ENCODE measurements at places on chromosomes 5 and 9.

DNA sequence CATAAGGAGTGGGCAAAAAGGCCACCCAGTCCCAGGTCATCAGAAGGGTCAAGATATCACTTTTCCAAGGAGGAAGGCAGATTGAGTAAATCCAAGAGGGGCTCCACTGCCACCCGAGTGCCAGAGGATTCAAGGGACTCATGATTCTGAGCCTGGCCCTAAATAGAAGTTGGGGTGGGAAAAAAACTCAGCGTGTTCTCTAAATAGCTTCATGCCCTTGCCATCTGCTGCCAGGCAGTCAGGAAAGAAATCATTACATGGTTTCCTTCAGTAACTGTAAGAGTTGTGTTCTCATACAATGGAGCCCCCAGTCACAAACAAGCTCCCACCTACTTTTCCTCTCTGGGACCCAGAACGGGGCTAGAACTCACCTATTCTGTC lies 37.2 kb downstream of the SAR1B start:
- DNase-seq: no peak

- no peak for DNase-seq
Measured at GRCh38 chr5:178762960-178763359, 32.5 kb upstream of the ZNF354A start.

GRCh38 chr9:6758248-6758497 lies 400 bp downstream of the KDM4C start:
- no peak for DNase-seq

GRCh38 chr5:36944607-36945225 lies 68.1 kb downstream of the NIPBL start:
- peak; percentile 63 for DNase-seq

DNA sequence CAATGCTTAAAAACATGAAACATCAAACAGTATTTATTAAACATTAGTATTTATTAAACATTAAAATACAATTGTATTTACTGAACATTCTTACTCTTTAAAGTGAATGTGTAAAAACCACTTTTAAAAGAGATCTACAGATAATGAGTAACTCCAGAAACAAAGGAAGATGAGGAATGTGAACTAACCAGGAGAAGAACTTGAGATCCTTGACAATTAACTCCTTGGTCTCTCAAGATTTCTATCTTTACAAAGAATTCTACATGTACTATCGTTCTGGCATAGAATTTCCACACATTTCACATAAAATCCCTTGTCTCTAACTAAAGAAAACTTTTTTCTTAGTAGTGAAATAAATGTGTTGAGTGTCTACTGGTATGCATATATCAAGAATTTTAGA lies 28.7 kb upstream of the IFNE start:
- no peak for DNase-seq

DNA sequence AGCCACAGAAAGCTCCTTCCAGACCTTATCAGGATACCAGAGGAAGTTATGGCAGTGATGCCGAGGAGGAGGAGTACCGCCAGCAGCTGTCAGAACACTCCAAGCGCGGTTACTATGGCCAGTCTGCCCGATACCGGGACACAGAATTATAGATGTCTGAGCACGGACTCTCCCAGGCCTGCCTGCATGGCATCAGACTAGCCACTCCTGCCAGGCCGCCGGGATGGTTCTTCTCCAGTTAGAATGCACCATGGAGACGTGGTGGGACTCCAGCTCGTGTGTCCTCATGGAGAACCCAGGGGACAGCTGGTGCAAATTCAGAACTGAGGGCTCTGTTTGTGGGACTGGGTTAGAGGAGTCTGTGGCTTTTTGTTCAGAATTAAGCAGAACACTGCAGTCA lies 70.8 kb upstream of the ENTREP1 start:
- DNase-seq: no peak

GRCh38 chr9:129241725-129242124 lies 63.7 kb upstream of the IER5L start:
- no peak for DNase-seq

- DNase-seq: peak; percentile 27
Measured at GRCh38 chr9:1005043-1005667, 28.7 kb downstream of the DMRT3 start.

DNA sequence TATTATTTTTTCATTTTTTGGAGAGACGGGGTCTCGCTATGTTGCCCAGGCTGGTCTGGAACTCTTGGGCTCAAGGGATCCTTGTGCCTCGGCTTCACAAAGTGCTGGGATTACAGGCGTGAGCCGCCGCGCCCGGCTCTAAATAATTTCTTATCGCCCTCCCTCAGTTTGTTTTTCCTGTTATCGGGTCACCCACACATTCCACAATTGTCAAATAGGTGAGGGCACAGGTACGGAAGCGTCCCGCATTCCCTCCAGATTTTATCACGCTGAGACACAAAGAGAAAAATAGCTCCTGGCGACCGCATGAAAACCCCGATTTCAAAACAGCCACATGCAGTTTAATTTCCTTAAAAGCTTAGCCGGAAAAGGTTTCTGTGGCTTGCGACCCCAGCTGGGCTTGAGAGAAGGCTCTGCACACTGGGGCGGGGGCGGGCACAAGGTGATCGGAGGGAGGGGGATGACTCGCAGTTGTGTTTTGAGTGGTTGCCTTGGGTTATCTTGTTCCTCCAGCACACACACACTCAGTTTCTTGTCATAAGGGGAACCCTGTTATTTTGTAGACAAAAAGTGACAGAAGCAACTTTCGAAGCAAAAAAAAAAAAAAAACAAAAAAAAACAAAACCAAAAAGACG lies 717 bp upstream of the IQGAP2 start:
- DNase-seq: peak; percentile 89

GRCh38 chr5:14724633-14725032 lies 60.1 kb downstream of the OTULIN start:
- no peak for DNase-seq

DNA sequence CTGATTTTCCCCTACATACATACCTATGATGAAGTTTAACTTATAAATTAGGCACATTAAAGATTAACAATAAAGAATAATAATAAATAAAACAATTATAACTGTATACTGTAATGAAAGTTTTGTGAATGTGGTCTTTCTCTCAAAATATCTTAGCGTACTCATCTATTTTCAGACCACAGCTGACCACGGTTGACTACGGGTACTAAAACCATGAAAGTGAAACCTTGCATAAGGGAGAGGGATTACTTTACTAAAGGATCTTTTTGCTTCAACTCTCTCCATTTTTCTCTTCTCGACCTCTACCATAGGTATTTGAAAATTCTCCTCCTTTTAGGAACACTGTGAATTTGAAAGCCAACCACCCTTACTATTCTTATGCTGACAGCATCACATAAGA lies 475.5 kb downstream of the CETN3 start:
- DNase-seq: no peak

DNA sequence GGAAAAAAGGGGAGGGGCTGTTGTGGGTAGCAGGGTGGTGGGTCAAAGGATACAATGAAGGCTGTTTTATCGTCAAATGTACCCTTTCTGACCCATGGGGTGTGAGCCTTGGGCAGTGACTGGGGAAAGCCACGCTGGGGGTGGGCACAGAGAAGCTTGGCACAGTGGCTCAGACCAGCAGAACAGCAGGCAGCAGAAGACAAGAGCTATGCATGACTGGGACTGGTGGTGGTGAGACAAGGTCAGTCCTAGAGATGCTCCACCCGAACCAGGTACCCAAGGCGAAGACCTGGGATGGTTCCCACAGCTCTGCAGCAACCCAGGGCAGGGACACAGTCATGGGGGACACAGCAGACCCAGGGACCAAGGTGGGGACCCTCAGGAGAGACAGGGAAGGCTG lies 38.3 kb downstream of the BICD2 start:
- no peak for DNase-seq

GRCh38 chr5:139246394-139246793 lies 47.1 kb upstream of the MATR3 start:
- DNase-seq: peak; percentile 41

- DNase-seq: no peak
Measured at GRCh38 chr5:102855681-102856388, 100.7 kb downstream of the PAM start.

- no peak for DNase-seq
Measured at GRCh38 chr5:172544371-172545095, 90.2 kb upstream of the SH3PXD2B start.

GRCh38 chr5:59097712-59098111 lies 514.8 kb downstream of the RAB3C start:
- DNase-seq: no peak

DNA sequence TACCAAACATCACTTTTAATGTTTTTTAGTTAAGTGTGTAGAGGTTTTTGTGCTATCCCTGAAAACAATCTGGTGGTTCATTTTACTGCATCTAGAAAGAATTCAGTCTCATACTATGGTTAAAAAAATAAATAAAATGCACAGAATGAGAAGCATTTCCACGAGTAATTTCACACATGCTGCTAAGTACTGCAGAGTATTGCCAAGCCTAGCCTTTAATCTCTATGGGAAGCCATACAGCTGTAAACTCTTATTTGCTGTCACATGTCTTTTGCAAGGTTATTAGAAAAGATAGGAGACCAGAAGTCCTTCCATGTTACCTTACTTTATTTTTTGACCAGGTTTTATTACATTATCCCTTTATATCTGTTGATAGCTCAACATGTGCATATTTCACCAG lies 37.6 kb upstream of the MAN2A1 start:
- DNase-seq: no peak

- no peak for DNase-seq
Measured at GRCh38 chr5:91963166-91963565, 580.0 kb upstream of the ARRDC3 start.

DNA sequence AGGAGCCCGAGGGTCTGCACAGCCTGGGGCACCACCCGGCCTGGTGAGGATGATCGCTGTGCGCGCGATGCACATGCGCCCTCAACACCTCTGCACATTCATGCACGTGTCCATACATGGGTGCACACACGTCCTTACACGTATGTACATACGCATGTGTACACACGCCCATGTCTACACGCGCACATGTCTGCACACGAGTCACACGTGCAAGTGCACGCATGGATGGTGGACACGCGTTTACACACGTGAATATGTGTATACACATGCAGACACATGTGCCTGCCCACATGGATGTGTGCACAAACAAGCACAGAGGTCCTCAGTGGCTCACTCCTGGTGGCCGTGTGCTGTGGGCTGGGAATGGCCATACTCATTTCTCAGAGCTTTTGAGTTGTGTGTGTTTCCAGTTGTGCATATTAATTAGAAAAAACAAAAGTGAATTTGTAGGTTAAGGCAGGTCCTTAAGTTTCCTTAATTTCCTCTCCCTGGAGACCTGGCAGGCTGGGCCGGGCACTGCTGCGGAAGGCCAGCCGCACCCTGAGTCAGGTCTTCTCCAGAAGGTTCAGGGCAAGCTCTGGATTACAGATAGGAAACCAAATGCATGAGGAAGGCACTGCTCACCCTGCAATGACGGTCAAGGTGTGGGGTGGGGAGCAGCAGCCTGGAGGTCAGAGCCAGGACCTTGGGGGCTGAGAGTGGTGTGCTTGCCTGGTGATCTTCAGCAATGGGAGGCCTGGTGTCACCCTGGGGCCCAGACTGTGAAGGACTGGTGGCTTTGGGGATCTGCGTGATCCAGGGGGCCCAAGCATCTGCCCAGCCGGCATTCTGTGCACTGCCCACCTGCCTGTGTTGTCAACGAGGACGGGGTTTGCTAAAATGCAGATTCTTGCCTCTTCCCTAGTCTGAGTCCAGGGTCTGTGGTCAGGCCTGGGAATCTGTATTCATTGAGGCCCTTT lies 1.3 kb upstream of the RNU6ATAC start:
- peak; percentile 38 for DNase-seq

- DNase-seq: no peak
Measured at GRCh38 chr5:127133071-127133470, 59.8 kb upstream of the C5orf63 start.

DNA sequence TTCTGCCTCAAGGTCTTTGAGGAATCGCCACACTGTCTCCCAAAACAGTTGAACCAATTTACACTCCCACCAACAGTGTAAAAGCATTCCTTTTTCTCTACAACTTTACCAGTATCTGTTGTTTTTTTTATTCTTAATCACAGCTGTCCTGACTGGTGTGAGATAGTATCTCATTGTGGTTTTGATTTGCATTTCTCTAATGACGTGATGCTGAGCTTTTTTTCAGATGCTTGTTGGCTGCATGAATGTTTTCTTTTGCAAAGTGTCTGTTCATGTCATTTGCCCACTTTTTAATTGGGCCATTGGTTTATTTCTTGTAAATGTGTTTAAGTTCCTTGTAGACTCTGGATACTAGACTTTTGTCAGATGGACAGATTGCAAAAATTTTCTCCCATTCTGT lies 400.0 kb downstream of the DEPDC1B start:
- no peak for DNase-seq

DNA sequence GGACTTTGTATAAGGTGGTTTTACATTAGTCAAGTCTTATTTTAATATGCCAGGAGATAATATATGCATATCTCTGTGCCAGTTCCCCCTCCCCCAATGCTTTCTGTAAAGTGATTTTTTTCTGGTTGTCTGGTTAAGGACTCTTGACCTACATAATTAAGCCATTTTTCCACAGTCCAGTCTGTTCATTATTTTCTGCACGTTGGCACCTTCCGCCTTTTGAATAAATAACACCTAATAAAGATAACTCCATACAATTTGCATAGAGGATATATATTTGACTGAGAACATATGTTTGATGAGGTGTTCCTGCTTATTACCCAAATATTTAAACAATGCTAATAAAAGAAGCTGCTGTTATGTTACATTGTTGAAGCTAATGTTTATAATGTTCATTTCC lies 320.9 kb downstream of the DMAC1 start:
- DNase-seq: no peak

Measured in CD4-positive, alpha-beta T cell treated with Interferon alpha-2 for 1 hour (primary cell).